Testis (tissue), 5 donors: ENCODE measurements at places on chromosomes 3 and 15. TPM values are rescaled to one million over a fixed set of nuclear protein-coding genes. Genes with fewer than 3 reads are reported as not detected.
A peak's percentile ranks its signal among the peaks of the same experiment; 100 is the strongest.

- peak; percentile 54 for DNase-seq
- H3K27ac ChIP-seq: peak overlapping the region; percentile 73
- H3K4me1 ChIP-seq: peaks cover 28% of the 10 kb centered on the region
- H3K27me3 ChIP-seq: no peaks in the 10 kb centered on the region
- no peaks in the 10 kb centered on the region for H3K36me3 ChIP-seq
These were observed 83.9 kb downstream of the CHSY1 start for GRCh38 chr15:101167753-101168462.

DNA sequence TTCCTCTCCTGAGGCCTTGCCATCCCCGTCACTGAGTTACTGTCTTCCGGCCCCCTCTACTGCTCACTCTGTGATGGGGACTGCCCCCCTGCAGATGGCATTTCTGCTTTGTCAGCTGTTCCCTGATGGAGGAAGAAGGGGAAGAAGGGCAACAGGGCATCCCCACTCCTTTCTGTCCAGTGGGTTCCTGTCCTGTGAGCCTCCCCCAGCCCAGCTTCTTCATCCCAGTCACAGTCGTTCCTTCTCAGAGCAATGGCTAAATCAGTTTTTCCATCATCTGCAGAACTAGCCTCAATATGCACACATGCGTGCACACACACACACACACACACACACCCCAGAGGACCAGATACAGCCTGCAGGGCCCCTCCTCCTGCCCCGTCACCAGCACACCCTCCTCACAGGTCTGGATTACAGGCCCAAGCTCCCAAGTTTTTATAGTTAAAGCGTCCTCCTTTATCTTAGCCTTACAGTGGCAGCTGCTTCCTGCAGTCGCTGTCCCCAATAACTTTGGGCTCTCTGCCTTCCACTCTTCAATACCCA lies 21.4 kb downstream of the ALDH1L1 start:
- H3K27ac ChIP-seq: no peak overlapping the region
- DNase-seq: no peak
- H3K4me1 ChIP-seq: no peaks in the 10 kb centered on the region
- H3K4me3 ChIP-seq: no peak overlapping the region
- no peaks in the 10 kb centered on the region for H3K27me3 ChIP-seq

- H3K36me3 ChIP-seq: no peaks in the 10 kb centered on the region
- no peaks in the 10 kb centered on the region for H3K4me1 ChIP-seq
- DNase-seq: no peak
- no peak overlapping the region for H3K27ac ChIP-seq
These were observed 48.6 kb upstream of the CP start for GRCh38 chr3:149270180-149270579.

The HIGD2B gene
- 2.4 TPM for total RNA-seq

The MUSTN1 gene
- 3.5 TPM for total RNA-seq

- no peaks in the 10 kb centered on the region for H3K4me1 ChIP-seq
- H3K4me3 ChIP-seq: no peak overlapping the region
- H3K36me3 ChIP-seq: no peaks in the 10 kb centered on the region
- H3K27ac ChIP-seq: no peak overlapping the region
- DNase-seq: no peak
These were observed 144.6 kb downstream of the EPHA3 start for GRCh38 chr3:89252016-89252415.

- H3K27ac ChIP-seq: no peak overlapping the region
- no peak for DNase-seq
- no peaks in the 10 kb centered on the region for H3K36me3 ChIP-seq
- peaks cover 7% of the 10 kb centered on the region for H3K4me1 ChIP-seq
These were observed 2.7 kb upstream of the SCAMP5 start for GRCh38 chr15:74992619-74993018.

DNA sequence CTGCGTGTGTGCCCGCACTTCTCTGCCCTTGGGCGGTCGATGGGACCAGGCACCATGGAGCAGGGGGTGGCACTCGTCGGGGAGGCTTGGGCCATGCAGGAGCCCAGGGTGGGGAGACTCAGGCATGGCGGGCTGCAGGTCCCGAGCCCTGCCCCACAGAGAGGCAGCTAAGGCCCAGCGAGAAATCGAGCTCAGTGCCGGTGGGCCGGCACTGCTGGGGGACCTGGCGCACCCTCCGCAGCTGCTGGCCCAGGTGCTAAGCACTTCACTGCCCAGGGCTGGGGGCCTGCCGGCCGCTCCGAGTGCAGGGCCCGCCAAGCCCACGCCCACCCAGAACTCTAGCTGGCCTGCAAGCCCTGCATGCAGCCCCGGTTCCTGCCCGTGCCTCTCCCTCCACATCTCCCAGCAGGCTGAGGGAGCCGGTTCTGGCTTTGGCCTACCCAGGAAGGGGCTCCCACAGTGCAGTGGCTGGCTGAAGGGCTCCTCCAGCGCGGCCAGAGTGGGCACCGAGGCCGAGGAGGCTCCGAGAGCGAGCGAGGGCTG lies 553 bp upstream of the RTP4 start:
- peaks cover 11% of the 10 kb centered on the region for H3K4me1 ChIP-seq
- DNase-seq: no peak
- peak overlapping the region; percentile 92 for H3K27ac ChIP-seq
- no peaks in the 10 kb centered on the region for H3K27me3 ChIP-seq
- H3K4me3 ChIP-seq: peak overlapping the region; percentile 63
- no peaks in the 10 kb centered on the region for H3K36me3 ChIP-seq

DNA sequence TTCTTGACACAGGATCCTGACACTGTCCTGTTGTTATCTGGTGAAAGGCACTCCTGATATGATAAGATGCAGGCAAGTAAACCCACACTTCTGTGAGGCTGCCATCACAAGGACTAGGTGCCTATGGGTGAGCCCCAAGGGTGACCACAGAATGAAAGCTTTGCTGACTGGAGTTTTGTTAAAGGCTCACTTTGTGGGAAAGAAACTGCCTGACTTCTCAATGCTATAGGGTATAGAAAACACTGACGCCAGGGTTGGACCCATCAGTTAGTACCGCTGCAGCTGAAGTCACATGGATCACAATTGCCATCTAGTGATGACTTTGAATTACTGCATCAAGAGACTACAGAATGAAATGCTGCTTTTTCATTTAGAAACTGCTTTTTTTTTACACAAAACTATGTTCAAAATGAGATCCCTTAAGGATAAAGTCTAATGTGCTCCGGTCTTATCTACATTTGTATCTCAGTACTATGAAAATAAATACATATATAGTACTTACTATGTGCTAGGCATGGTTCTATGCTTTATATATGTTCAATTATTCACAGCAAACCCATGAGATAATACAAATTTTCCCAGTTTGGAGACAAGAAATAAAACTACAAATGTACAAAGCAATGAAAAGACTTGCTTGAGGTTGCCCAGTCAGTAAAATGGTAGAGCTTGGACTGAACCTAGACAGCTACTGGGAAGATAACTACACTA lies 64.2 kb upstream of the CMSS1 start:
- no peaks in the 10 kb centered on the region for H3K4me1 ChIP-seq
- no peaks in the 10 kb centered on the region for H3K27me3 ChIP-seq
- DNase-seq: peak; percentile 61
- H3K27ac ChIP-seq: no peak overlapping the region
- no peak overlapping the region for H3K4me3 ChIP-seq
- H3K36me3 ChIP-seq: no peaks in the 10 kb centered on the region

GRCh38 chr3:64541803-64542202 lies 146.0 kb downstream of the ADAMTS9 start:
- H3K4me3 ChIP-seq: no peak overlapping the region
- no peak for DNase-seq
- H3K27ac ChIP-seq: no peak overlapping the region
- no peaks in the 10 kb centered on the region for H3K27me3 ChIP-seq
- H3K4me1 ChIP-seq: peaks cover 3% of the 10 kb centered on the region
- H3K36me3 ChIP-seq: no peaks in the 10 kb centered on the region

- H3K27me3 ChIP-seq: no peaks in the 10 kb centered on the region
- peaks cover 15% of the 10 kb centered on the region for H3K4me1 ChIP-seq
- H3K27ac ChIP-seq: no peak overlapping the region
These were observed 8.1 kb downstream of the ARIH2 start for GRCh38 chr3:48926425-48927392.

The ANP32A gene
- total RNA-seq: 41.3 TPM

- H3K27ac ChIP-seq: no peak overlapping the region
- no peak for DNase-seq
- no peak overlapping the region for H3K4me3 ChIP-seq
- no peaks in the 10 kb centered on the region for H3K36me3 ChIP-seq
- no peaks in the 10 kb centered on the region for H3K27me3 ChIP-seq
These were observed 187.7 kb upstream of the SLC24A5 start for GRCh38 chr15:47932951-47933641.

DNA sequence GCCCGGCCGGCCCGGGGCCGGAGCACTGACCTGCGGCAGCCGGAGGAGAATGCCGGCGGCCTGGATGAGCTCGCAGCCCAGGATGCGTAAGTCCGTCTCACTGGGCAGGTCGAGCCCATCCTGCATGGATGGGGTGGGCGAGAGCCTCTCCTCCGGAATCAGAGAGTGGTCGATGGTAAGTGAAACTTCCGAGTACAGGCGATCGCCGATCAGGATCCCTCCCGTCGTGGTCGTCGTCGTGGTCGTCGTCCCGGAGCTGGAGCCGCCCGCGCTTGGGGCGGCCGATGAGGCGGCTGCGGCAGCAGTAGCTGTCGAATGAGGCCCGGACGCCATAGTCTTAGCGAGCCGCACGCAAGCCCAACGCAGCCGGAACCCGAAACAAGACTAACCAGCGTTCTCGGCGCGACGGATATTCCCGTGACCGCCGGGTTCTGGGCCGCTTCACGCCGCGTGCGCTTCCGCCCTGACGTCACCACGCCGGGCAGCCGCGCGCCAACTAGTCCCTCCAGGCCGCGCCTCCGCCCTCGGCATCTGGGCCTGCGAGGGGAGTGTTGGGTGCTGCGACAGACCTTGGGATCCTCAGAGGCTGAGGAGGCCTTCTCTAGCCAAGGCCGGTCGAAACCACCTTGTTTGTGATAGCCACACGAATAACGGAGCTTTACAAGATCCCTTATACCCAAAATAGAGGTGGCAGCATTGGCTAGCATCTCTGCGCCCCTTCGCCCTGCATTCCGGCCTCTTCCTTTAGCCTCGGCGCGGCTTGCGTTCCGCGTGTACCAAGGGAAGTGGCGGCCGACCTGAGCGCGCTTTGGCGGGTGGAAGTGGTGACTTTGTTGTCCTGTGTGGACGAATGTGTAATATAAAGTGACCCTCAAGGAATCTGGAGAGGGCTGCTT lies at the start of gene CCNL1:
CCNL1 (minus strand) TSS at position 386 of the 896 bp plus-strand sequence; CDS start at position 333, 53 bp downstream.
- H3K27me3 ChIP-seq: no peaks in the 10 kb centered on the region
- H3K4me3 ChIP-seq: peak within 1 kb of the TSS; percentile 100
- H3K27ac ChIP-seq: peak within 1 kb of the TSS; percentile 100
- peak; percentile 97 for DNase-seq
- H3K4me1 ChIP-seq: peaks cover 42% of the 10 kb centered on the region

- H3K4me1 ChIP-seq: no peaks in the 10 kb centered on the region
- no peak for DNase-seq
- H3K27ac ChIP-seq: peak overlapping the region; percentile 52
- H3K4me3 ChIP-seq: no peak overlapping the region
These were observed 887.0 kb downstream of the ROBO1 start for GRCh38 chr3:78880603-78881461.

DNA sequence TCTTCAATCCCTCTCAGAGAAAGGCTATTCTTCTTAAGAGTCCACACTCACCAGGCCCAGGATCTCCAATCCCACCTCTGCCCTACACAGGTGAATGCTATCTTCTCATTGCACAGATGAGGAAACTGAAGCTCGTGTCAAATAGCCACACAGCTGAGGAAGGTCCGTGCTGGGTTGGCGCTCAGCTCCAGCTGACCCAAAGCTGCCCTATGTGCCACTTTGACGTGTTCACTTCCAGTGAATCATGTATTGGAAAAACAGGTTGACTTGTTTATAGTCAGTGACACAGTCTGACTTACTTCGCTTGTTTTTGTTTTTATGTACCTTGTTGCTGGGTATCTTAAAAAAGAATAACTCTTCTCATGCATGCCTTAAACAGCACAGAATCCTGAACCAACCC lies 32.4 kb upstream of the ALDH1A3 start:
- no peaks in the 10 kb centered on the region for H3K27me3 ChIP-seq
- no peak overlapping the region for H3K4me3 ChIP-seq
- H3K27ac ChIP-seq: no peak overlapping the region
- DNase-seq: no peak
- peaks cover 3% of the 10 kb centered on the region for H3K4me1 ChIP-seq
